Adrenal gland (tissue), 19 donors: ENCODE measurements at places on chromosomes 2 and 18. TPM values are rescaled to one million over a fixed set of nuclear protein-coding genes. Genes with fewer than 3 reads are reported as not detected.

PIEZO2 gene
- polyA plus RNA-seq: 0.88 TPM

DNA sequence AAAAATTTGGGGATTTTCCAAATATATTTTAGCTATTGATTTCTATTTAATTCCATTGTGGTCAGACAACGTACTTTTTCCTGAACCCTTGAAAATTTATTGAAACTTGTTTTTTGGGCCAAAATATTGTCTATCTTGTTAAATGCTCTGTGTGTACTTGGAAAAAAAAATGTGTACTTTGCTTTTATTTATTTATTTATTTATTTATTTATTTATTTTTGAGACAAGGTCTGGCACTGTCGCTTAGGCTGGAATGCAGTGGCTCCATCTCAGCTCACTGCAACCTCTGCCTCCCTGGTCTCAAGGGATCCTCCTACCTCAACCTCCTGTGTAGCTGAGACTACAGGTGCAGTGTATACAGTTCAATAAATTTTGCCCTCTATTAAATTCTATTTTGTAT is 94.6 kb downstream of the TGIF1 start:
- DNase-seq: no peak
- H3K4me1 ChIP-seq: no peaks in the 10 kb centered on the region
- H3K4me3 ChIP-seq: no peak overlapping the region
- no peaks in the 10 kb centered on the region for H3K36me3 ChIP-seq
- H3K27ac ChIP-seq: no peak overlapping the region
- H3K27me3 ChIP-seq: no peaks in the 10 kb centered on the region

VAMP5 gene
- 37.7 TPM for polyA plus RNA-seq

CD302 gene
- 20.5 TPM for polyA plus RNA-seq

RGPD3 gene
- polyA plus RNA-seq: not detected
